Left colon (tissue), 2 donors: ENCODE measurements at places on chromosomes 3 and 15.

DNA sequence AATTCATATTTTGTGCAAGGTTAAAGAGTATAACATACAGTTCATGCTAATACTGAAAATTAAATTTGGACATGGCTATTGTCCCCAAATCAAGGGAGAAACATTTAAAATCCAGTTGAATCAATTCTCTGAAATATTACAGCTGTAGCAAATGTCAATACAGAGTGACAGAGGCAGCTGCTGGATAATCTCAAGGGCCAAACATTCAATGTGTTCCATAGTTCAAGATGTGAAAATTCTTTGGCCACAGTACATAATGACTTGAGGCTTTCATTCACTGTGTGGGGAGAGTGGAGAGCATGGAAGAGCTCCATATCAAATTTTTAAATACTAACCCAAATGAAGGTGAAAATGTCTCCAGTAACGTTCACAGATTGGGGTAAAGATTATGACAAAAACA lies 1192.8 kb upstream of the CADM2 start:
- no peak for DNase-seq

GRCh38 chr3:140765246-140765645 lies 87.4 kb downstream of the TRIM42 start:
- no peak for DNase-seq

GRCh38 chr3:126312341-126312740 lies 44.9 kb downstream of the KLF15 start:
- no peak for DNase-seq

GRCh38 chr3:100420885-100421284 lies 19.5 kb downstream of the LNP1 start:
- DNase-seq, result no peak

DNA sequence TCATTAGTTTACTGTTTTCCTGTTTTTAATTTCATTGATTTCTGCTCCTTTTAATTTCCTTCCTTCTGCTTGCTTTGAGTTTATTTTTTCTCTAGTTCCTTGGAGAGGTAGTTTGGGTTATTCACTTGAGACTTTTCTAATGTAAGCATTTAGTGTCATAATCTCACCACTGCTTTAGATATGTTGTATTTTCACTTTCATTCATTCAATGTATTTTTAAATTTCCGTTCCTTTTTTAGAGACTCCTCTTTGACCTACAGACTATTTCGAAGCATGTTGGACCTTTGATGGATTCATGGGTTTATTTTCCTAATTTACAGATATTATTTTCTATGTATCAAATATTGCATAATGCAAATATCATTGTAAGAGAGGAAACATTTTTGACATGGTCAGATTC lies 23.3 kb downstream of the KLHL18 start:
- no peak for DNase-seq

- DNase-seq, result no peak
These were observed 325.8 kb upstream of the NAALADL2 start for GRCh38 chr3:174533286-174533685.
